ENCODE measurements at places on chromosomes 6 and 20.

DNA sequence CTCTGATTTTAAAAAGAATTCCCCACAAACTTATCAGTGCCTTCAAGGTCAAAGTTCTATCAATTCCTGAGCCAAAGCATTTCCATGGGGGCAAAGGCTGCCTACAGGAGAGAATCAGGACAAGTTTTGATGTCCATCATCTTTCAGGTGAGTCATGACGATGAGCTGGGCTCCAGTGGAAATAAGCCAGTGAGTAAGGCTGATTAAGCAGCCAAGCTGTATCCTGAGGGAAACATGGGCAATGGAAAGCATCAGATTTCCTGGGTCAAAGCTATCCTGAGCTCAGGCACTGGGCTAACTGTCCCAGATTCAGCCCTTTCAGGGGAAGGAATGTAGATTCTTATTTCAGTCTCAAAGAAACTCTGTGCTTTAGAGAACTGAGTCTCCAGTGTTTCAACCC lies 377.4 kb downstream of the CD109 start:
- DNase-seq: no peak

DNA sequence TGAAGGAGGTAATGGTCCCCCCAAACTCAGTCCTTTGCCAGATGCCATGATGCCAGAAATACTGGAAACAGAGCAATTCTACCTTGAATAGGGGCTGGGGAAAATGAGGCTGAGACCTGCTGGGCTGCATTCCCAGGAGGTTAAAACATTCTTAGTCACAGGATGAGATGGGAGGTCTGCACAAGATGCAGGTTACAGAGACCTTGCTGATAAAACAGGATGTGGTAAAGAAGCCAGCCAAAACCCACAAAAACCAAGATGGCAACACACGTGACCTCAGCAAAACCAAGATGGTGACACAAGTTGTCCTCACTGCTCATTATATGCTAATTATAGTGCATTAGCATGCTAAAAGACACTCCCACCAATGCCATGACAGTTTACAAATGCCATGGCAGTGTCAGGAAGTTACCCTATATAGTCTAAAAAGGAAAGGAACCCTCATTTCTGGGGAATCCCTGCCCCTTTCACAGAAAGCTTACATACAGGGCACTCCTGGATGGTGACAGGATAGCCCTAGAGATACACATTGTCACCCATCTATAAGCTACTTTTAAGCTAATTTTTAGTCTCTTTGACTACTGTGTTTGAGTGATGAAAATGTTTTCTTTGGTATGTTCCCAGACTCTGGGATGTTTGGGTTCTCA lies 979.7 kb downstream of the TBC1D32 start:
- DNase-seq: no peak

DNA sequence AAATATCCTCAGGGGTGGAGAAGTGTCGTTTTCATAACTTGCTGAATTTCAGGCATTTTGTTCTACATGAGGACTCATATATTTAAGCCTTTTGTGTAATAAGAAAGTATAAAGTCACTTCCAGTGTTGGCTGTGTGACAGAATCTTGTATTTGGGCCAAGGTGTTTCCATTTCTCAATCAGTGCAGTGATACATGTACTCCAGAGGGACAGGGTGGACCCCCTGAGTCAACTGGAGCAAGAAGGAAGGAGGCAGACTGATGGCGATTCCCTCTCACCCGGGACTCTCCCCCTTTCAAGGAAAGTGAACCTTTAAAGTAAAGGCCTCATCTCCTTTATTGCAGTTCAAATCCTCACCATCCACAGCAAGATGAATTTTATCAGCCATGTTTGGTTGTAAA lies 20.3 kb upstream of the MAPK13 start:
- no peak for DNase-seq

DNA sequence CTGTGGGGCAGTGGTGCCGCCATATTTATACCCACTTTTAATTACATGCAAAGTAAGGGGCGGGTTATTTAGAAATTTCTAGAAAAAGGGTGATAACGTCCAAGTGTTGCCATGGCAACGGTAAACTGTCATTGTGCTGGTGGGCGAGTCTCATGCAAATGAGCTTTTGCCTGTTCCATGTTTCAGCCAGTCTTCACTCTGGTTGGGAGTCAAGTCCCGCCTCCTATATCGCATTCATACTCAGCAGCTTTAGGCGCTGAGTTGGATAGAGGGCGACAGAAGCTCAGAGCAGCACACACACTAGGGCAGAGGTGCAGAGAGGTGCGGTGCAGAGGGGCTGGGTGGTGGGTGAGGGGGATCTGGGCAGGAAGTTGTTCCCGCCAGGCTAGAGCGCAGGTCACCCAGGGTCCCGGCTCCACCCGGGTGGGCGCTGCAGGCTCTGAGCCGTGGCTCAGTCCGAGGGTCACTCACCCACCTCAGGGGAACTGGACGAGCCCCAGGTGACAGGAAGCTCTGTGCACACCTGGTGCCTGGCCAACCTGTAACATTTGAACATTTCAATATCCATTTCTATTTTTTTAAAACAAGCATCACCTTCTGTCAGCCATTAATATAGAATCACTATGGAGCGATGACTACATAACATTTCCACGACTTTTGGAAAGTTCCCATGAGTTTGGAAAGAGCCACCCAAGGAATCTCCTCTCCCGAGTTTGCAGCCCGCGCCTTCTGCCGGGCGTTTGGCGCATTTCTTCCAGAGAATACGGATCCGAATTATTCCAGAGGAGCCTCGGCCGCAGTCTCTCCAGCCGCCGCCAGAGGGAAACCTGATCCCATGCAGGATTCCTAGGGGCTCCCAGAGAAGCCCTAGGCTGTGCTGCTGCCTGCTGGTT lies 89.1 kb upstream of the PHACTR3 start:
- DNase-seq: peak; percentile 33

- no peak for DNase-seq
These were observed 82.4 kb downstream of the RAMACL start for GRCh38 chr6:166504100-166504499.

- DNase-seq: no peak
These were observed 96.2 kb upstream of the CNR1 start for GRCh38 chr6:88262332-88262731.

- DNase-seq: no peak
These were observed 70.8 kb upstream of the SLC22A23 start for GRCh38 chr6:3527651-3527977.

DNA sequence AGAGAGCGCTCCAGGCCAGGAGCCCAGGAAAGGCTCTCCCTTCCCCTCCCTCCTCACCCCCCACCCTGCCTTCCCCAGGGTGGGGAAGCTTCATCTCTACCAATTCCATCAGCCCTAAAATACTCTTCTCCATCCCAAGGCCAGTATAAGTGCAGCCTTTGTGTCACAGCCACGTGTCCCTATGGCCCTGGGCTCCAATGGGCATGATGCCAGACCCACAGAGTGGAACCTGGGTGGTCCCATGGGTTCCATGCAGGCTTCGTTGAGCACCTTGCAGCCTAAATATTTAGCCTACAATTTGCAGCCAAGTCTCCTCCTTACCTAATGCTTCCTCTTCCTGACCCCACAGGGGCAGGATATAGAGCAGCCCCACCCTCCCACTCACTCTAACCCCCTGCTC lies 976 bp upstream of the MATN4 start:
- no peak for DNase-seq

DNA sequence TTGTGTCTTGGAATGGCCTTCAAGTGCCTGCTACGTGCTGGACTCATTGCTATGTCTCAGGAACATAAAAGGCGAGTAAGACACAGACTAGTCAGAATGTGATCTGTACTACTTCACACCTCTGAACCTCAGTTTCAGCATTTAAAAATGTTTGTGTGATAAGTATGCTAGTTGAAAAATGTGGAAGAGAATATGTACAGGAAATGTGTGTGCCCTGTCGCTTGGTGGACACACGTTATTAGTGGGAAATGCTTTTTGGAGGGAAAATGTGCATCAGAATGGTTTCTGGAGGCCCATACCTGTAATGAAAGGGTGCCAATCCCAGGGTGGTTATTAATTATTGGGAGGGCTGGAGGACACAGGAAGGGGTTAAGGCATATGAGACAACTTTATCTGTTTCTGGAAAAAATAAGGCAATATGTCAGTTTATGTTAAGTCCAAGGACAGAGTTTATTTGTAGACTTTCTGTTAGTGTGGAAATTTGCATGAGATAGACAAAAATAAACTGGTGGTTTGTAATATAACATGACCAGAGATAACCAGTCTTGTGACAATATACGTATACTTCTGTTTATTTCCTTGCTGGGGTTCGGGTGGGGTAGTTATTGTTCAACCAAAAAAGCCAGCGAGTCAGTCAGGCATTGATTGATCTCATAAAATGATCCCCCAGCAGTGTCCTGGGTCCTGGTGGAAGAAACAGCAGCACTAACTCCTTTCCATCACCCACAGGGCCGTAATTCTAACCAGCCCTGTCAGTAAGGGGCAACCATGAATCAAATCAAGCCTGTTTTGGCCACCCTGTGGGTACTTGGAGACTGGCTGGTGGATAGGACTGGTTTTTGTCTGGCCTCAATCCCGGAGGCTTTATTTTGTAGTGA lies 117.9 kb downstream of the JARID2 start:
- no peak for DNase-seq

- DNase-seq: no peak
These were observed 17.4 kb downstream of the SPINT3 start for GRCh38 chr20:45497971-45498494.

GRCh38 chr6:38676236-38676973 lies 26.5 kb downstream of the GLO1 start:
- no peak for DNase-seq

DNA sequence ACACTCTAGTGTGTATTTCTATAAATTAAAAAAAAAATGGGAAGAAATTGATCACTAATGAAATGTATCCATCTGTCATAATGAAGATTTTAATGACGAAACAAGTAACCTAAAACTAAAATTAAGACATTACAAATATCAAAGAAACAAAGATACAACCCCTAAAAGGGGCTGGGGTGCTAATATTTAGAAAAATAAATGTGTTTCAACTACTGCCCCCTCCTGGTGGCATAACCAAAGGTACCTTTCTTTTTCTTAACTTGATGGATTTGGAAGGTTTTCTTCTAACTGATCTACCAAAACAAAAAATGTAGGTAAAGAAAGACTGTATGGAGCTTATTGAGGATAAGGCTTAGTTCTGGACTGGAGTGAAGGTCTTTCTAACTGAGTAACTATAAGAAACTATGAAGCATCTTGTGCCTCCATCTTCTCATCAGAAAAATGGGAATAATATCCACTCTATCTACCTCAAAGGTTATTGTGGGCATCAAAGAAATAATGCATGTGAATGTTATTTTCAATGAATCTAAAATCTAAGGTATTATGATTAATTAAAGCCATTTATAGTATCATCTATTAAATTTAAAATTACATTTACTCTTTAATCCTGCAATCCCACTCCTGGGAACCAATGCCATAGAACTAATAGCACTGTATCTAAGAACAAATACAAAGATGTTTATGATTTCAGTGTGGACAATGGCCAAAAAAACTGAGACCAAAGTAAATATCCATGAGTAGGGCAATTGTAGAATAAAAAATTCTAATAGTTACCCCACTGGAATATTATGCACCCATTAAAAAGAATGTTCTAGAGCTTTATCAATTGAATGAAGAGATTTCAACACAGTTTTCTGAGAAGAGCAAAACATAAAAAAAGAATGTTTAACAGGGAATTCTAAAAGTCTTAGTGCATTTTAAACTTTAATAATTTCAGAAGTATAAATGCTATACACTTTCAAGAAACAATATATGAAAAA lies 117.2 kb downstream of the BACH2 start:
- DNase-seq: no peak

DNA sequence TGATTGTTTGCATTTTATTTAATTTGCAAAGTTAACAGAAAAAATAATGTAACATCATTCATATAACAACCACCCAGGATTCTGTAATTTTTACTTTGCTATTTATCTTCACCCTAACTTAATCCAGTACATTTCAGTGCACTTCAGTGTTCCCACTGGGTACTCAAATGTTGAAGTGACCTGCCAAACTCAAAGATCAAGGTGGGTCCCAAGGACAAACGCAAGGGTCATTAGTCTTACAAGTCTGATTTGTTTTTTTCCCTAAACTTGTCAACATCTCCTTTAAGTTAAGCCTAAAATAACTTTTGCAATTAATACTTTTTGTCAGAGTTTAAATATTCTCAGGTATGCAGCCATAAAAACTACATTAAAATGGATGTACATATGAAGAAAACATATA lies 53.0 kb downstream of the MOXD1 start:
- no peak for DNase-seq

DNA sequence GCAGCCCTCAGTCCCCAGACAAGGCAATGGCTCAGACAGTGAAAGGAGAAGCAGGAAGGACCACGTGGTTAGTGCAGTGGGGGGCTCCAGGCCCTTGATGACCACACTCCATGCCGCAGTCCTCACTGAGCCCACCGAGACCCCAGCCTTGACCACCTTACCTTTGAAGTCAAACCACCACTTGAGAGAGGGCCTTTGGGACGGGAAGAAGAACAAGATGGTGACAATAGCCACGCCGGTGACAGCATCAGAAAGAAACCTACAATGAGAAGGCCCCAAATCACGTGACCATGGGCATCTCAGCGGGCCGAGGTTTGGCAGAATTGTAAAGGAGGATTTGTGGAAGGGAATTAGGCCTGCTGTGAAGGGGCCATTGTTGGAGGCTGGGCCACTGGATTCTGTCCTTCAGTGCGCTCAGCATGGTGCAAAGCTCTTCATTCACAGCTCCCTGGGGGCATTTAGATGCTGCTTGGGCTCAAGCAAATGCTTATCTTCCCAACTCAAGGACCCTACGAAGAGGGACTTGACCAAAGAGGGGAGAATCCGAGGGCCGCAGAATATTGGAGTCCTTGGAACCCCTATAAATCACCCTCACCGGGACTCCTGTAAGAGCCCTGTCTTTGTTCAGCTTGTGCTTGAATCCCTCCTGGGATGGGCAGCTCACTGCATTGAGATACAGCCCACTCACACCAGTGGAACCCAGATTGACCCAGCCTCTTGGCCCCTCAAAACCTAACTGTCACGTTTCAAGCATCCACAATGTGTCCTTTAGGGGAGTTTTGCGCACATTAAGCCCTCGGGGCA lies 33.2 kb upstream of the OCSTAMP start:
- DNase-seq: no peak

- no peak for DNase-seq
These were observed 127.5 kb downstream of the SYCP2 start for GRCh38 chr20:59805786-59806577.

- DNase-seq: no peak
These were observed 357.0 kb downstream of the LAMA2 start for GRCh38 chr6:129239825-129240491.

DNA sequence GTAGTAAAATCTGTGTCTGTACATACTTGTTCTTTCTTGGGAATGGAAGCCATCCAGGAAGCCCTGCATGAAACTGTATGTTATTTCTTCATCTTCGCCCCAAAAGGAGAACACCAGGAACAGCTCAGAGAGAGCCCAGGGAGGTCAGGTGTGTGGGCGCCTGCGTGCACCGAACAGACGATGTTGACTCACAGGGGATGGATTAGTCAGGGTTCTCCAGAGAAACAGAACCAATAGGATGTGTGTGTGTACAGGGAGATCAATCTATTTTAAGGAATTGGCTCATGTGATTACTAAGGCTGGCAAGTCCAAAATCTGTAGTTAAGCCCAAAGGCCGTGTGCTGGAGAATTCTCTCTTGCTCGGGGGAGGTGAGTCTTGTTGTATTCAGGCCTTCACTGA lies 45.7 kb downstream of the RNASET2 start:
- peak; percentile 44 for DNase-seq

- no peak for DNase-seq
These were observed 3.4 kb downstream of the TFAP2B start for GRCh38 chr6:50822078-50822476.
